ENCODE measurements at places on chromosomes 6 and 20.

- no peak for DNase-seq
Observed at GRCh38 chr6:35203680-35204079, 10.1 kb upstream of the SCUBE3 start.

GRCh38 chr6:35473075-35473849 lies 5.1 kb downstream of the RPL10A start:
- DNase-seq: no peak

DNA sequence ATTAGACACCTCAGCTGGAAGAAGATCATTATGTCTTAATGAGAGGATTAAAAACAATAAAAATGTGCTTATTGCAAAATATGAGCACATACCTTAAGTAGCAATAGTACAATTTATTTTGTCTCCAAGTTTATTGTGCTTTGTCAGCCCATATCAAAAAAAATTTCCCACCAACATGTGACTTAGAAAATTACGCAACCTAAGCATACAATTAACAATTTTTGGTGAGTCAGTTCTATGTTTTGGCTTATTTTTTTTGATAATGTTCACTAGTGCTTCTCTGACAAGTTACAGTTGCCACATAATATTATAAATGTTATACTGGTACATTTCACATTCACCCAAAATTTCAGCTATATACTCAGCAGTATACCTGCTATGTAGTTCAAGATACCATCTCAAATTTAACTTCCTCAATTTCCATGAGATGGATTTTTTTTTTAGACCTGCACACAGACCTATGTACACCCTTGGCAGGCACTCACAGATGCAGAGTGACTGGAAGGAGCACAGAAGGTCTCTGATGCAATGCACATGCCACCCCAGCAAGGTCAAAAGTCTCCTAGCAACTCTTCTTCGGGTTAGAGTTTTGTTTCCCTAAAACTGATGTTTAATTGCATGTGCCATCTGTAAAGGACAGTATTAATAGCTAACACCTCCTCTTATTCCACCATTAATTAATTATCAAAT lies 112.4 kb downstream of the PRKN start:
- peak; percentile 36 for DNase-seq

DNA sequence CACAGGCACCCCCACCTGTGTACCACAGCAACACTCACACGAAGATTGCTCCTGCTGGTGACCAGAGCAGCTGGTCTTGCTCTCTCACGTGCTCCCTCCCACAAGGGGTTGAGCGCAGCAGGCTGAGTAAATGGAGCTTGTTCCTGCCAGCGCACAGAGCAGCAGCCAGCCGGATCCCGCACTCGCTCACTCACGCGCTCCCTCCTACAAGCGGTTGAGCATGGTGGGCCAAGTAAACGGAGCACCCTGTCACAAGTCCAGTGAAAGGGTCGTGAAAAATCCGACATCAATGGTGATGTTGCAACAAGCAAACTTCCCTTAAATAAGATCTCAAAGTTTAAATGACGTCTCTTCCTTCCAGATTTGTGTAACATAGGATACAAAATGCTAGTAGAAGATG lies 313.7 kb downstream of the FOXC1 start:
- DNase-seq: no peak

All from fibroblast of villous mesenchyme (primary cell).